HAP-1 (cell line): ENCODE measurements at places on chromosomes 11 and 22.

- no peak for DNase-seq
These were observed 770 bp downstream of the TSGA10IP start for GRCh38 chr11:65945941-65946558.

- DNase-seq: peak; percentile 80
These were observed 26.0 kb upstream of the FADD start for GRCh38 chr11:70176940-70177689.

GRCh38 chr22:30890686-30891442, 77.7 kb downstream of the MORC2 start:
- peak; percentile 61 for DNase-seq

GRCh38 chr11:5225480-5225871, 1.4 kb downstream of the HBB start:
- no peak for DNase-seq

GRCh38 chr11:134350381-134350780, 18.6 kb downstream of the GLB1L2 start:
- no peak for DNase-seq

DNA sequence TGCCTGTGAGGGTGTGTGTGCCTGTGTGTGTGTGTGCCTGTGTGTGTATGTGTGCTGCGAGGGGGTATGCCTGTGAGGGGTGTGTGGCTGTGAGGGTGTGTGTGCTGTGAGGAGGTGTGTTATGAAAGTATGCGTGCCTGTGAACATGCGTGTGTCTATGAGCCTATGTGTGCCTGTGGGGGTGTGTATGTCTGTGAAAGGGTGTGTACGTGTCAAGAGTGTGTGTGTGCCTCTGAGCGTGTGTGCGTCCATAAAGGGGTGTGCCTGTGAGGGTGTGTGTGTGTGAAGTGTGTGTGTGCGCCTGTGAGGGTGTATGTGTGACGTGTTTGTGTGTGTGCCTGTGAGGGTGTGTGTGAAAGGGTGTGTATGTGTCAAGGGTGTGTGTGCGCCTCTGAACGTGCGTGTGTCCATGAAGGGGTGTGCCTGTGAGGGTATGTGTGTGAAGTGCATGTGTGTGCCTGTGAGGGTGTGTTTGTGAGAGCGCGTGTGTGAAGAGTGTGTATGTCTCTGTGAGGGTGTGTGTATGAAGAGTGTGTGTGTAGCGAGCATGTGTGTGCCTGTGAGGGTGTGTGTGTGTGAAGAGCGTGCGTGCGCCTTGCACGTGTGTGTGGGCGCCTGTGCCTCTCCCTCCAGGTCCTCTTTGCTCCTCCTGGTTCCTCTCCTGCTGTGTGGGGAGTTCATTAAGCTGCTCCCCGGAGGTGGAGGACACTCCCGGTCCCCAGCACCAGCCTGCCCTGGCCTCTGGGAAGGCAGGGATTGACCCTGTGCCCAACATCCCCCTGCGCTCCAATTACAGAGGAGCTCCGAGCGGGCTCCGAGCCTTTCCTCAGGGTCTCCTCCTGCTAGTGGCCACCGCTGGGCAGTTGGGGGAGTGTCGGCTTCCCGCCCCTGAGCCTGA, 53.3 kb downstream of the CACNA1I start:
- no peak for DNase-seq

GRCh38 chr11:84144531-84144930, 858.4 kb upstream of the CCDC90B start:
- DNase-seq: no peak

DNA sequence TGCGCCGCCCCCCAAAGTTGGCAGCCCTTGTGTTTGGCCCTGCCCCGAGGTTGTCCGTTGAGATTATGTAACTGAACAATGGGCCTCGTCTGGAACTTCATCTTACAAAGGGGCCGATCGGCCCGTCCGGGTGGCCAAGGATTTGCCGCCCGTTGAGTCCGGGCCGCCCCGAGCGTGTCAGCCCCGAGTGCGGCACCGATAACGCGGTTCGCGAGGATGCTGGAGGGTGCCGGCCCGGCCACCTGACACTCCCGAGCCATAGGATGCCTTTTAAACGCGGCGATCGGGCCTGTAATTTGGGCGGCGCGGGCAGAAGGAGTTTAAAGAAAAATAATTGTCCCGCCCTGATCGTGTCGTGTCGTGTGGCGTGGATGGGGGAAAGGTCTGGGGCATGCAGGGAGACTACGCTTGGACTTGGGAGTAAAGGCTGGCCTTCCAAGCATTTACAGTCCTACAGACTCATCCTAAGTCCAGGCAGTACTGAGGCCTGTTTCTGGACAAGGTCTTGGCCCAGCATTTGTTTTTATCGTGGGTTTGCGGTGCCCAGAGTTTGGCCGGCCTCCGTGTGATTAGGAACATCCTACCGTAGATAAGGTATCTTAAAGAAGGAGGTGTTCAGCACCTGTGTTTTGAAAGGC, 1.3 kb downstream of the WEE1 start:
- DNase-seq: peak; percentile 33

DNA sequence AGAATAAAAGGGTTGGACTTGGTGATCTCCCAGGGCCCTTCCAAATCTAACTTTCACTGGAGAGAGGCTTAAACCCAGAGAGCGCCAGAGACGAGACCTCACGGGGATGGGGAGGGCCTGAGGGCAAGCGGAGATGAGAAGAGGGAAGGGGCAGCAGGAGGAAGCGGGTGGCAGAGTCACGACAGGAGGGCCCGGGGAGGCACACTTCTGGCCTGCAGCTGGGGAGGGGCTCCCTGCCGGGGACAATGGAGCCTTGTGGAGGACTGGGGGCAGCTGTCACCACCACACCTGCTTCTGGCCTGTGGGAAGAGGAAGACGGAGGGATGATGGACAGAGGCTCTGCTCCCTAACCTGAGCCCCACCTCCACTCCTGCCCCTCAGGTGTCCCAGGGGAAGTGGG, 40.2 kb downstream of the PDE2A start:
- DNase-seq: no peak

DNA sequence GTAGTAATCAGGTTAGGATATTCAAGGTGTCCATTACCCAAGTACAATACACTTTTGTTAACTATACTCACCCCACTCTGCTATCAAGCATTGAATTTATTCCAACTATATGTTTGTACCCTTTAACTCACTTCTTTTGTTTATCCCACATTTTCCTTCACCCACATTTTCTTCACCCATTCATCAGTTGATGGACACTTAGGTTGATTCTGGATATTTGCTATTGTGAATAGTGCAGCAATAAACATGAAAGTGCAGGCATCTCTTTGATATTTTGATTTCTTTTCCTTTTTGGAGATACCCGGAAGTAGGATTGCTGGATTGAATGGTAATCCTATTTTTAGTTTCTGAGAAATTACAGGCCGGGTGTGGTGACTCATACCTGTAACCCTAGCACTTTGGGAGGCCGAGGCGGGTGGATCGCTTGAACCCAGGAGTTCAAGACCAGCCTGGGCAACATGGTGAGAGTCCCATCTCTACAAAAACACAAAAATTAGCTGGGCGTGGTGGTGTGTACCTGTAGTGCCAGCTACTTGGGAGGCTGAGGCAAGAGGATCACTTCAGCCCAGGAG, 6.5 kb downstream of the TMEM25 start:
- DNase-seq: no peak

GRCh38 chr11:26229257-26229656, 102.7 kb upstream of the ANO3 start:
- no peak for DNase-seq

DNA sequence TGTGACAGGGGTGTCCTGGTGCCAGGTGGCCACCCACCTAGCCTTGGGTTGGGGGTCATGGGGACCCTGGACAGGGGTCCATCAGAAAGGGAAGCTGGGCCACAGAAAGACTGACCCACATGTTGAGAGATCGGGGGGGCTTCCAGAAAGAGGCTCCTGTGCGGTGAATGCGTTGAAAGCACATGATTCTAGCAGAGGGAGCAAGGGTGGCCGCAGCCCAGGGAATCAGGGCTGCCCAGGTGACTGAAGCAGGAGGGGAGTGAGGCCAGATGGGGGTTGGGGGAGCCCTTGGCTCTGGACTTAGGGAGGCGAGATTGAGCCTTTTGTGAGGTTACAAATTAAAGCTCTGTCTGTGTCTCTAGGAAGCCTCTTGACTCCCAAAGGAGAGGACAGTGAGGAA, 80.7 kb downstream of the MORC2 start:
- DNase-seq: no peak

DNA sequence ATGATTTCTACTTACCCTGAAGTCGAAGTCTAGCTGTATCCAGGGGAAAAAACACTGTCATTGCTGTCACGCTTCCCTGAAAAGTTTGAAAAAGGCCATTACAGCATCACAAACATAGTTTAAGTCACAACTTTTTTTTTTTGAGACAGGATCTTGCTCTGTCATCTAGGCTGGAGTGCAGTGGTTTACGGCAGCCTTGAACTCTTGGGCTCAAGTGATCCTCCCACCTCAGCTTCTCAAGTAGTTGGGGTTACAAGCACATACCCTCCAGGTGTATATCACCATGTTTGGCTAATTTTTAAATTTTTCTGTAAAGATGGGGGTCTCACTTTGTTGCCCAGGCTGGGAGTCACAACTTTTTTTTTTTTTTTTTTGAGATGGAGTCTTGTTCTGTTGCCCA, 20.1 kb downstream of the SLC25A17 start:
- no peak for DNase-seq

GRCh38 chr11:127028648-127029047, 28.1 kb upstream of the KIRREL3 start:
- DNase-seq: no peak

DNA sequence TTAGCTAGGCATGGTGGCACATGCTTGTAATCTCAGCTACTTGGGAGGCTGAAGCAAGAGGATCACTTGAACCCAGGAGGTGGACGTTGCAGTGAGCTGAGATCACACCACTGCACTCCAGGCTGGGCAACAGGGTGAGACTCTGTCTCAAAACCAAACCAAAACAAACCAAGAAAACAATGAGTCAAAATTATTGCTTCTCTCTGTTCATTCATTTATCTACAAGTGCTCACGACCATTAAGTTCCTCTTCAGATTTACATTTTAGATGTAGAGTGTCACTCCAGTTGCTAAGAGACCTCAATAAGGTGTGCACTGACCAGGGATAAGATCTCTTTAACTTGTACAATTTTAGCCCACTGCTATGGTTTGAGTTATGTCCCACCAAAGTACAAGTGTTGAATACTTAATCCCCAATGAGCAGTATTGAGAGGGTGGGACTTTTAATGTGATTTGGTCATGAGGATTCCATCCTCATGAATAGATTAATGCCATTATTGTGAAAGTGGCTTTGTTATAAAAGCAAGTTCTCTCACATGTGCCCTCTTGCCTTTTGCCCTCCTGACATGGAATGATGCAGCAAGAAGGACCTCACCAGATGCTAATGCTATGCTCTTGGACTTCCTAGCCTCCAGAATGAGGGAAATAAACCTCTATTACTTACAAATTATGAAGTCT, 7.8 kb downstream of the HNRNPUL2 start:
- DNase-seq: no peak

DNA sequence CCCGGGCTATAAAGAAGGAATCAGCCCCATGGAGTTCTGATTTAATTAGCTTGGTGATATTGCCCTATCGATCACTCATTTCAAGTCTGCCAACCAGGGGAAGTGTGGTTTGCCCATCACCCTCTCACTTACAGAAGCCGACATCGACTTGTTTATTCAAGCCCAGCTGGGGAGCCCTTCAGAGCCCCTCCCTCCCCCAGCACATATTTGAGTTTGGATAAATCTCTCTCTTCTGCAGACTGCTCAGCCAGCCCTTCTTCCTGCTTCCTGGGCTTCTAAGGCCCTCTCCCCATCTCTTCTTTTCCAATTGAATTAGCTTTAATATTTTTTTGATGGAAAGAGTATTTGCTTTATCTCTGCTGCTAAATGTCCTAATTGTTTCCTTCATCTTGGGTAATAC, 299.0 kb downstream of the MIAT start:
- no peak for DNase-seq

GRCh38 chr11:45079943-45080719, 66.3 kb upstream of the PRDM11 start:
- DNase-seq: no peak

GRCh38 chr11:81339521-81339920, 1394.1 kb downstream of the FAM181B start:
- no peak for DNase-seq

- DNase-seq: no peak
These were observed 8.5 kb downstream of the BACE1-AS start for GRCh38 chr11:117299351-117300282.

DNA sequence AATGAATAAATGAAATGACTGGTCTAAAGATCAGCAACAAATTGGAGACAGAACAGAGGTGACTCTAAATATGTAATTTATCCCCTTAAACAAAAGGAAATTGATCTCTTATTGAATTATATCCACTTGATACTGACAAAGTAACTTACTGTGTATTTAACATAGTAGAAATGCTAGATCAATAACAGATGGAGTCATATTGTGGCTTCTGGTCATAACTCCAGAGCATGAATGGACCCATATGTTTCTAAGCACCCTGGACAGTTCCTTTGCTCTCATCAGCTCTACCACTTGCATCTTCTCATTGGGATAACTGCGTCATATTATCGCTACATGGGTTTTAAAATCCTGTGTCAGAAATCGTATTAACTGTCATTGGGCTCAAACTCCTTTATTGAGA, 222.3 kb downstream of the ETS1 start:
- no peak for DNase-seq

- DNase-seq: no peak
These were observed 8.3 kb downstream of the CD44 start for GRCh38 chr11:35147235-35147634.

DNA sequence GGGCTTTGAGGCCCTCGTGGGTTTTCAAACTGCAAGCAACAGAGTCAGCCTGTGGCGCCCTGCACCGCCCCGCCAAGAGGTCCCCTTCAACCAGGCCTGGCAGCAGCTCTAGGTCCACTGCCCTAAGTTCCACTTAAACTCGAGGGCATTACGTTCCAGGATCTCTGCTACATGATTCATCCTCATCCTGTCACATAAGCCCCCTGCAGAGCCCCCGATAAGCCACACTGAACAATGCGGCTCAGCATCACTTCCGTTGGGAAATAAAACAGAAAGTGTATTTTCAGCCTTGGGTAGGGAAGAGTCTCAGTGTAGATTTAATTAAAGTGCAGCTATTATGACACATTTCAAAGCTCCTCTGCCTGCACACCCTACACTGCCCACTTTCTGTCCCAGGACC, 24.6 kb downstream of the SULT4A1 start:
- DNase-seq: no peak

DNA sequence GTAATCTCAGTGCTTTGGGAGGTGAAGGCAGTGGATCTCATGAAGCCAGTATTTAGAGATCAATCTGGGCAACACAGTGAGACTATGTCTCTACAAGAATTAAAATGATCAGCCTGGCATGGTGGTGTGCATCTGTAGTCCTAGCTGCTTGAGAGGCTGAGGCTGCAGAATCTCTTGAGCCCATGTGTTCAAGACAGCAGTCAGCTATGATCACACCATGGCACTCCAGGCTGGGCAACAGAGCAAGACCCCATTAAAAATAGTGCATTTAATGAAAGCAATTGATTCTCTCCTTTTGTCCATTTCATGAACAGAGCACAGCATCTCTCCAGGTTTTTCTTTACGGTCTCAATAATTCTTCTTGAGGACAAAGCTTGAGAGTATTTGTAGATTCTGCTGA, 11.3 kb upstream of the CARD16 start:
- DNase-seq: no peak

GRCh38 chr22:36979016-36979910, 40.0 kb downstream of the TST start:
- DNase-seq: no peak
